Inflammatory macrophage (primary cell): ENCODE measurements at places on chromosomes 12 and 14.
A peak's percentile ranks its signal among the peaks of the same experiment; 100 is the strongest.

GRCh38 chr14:65072937-65073336 lies 29.4 kb downstream of the MAX start:
- DNase-seq: no peak

GRCh38 chr12:8899830-8900229 lies 14.5 kb upstream of the PHC1 start:
- DNase-seq: peak; percentile 60

- DNase-seq: no peak
These were observed 472.5 kb downstream of the ADAMTS20 start for GRCh38 chr12:43079476-43079875.

DNA sequence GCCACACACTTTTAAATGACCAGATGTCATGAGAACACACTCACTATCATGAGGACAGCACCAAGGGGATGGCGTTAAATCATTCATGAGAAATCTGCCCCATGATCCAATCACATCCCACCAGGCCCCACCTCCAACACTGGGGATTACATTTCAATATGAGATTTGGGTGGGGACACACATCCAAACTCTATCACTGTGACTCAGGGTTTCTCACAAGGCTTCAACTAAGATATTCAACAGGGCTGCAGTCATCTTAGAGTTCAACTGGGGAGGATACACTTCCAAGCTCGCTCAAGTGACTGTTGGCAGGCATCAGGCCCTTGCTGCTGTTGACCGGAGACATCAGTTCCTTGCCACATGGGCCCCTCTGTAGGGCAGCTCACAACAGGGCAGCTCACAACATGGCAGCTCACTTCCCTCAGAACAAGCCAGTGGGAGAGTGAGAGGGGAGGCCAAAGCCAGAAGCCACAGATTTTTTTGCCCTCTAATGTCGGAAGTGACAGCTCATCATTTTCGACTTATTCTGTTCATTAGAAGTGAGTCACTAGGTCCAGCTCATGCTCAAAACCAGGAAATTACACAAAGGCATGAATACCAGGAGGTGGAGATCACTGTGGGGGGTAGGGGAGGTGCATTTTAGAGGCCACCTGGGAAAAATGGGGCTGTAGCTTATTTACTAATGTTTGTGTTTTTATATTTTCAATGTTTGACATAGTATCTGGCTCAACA lies 50.8 kb upstream of the PTHLH start:
- DNase-seq: no peak

GRCh38 chr12:53495903-53496751 lies 3.1 kb downstream of the MAP3K12 start:
- DNase-seq: peak; percentile 61

- DNase-seq: no peak
These were observed 1822.0 kb upstream of the SEL1L start for GRCh38 chr14:83355609-83356008.

- no peak for DNase-seq
These were observed 21.0 kb upstream of the ACSM4 start for GRCh38 chr12:7282844-7283243.

DNA sequence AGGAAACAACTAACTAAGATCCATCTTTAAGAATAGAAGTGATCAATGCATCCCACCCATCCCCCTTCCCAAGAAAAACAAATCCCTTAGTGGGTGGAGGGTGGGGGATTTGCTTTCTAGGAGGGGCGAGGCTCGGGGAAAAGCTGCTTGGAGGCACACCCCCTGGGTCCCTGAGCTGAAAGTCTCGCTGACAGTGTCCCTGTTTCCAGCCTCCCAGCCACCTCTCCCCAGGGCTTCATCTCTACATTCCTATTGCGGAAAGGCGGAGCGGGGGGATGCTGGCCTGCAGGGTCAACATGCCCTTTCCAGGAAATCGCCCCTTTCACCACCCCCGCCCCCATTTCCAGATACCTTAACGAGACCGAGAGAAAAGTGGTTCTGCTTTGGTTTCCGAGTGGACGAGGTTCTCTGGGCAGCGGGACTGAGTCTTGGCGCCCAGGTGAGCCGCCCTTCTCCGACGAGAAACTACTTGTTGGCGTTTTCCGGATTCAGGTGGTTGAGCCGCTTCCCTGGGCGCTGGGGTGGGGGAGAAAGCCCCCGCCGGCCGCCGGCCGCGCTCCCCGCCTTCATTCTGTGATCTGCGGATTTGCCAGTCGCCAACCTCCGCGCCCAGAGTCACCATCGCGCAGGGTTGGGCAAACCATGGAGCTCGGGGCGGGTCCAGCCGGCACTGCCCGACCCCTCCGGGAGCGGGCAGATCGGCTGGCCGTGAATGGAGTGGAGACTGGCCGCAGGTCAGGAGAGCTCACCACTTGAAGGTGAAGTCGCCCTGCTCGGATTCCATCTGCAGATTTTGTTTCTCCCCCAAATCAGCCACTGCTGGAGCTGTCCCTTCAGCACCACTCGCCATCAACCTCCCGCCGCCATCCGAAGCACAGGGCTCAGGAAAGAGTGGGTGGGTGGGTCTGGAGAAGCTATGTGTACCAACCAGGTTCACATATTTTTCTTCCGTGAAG lies 505 bp downstream of the KCNC2 start:
- DNase-seq: peak; percentile 4

GRCh38 chr14:75127903-75128595 lies 1.2 kb upstream of the NEK9 start:
- DNase-seq: no peak

- no peak for DNase-seq
These were observed 6.5 kb upstream of the OR11G2 start for GRCh38 chr14:20184181-20184580.

- peak; percentile 26 for DNase-seq
These were observed 404.8 kb downstream of the ATP23 start for GRCh38 chr12:58346032-58346632.

GRCh38 chr12:64256166-64256800 lies 34.2 kb upstream of the KICS2 start:
- peak; percentile 71 for DNase-seq

GRCh38 chr14:68598621-68599447 lies 194.0 kb downstream of the ZFP36L1 start:
- DNase-seq: peak; percentile 95
